ENCODE measurements at places on chromosomes 12 and 14.

DNA sequence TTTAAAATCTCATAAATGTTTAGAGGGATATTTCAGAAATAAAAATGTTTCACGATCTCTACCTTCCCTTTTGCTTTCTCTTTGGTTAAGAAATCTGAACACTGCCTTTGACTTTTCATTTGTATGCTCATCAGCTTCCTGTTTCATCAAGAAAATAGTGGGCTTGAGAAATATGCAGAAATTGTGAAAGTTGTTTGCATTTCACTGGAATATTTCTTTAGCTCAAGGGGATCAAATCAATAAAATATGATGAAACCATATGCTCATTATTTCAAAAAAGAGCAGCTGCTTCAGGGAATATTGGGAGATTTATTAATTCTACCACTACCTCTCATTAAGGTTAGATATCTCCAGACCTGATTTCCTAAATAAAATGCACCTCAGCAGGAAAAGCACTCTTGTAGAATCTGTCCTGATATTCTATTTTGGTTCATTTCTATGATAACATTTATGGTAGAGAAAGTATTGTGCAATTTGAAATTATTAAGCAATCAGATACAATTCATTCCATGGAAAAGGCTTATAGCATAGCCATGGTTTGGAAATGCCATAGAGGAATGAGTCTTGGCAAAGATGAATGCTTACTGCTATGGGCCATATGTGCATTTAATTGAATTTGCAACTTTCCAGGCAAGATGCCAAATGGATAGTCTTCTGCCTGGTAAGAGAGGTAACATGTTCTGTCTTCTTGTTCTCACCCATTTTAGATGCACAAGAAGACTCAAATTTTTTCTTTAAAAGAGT is 212.6 kb upstream of the SLC16A7 start:
- DNase-seq, result no peak

GRCh38 chr12:106926657-106927056 is 29.1 kb upstream of the TMEM263 start:
- DNase-seq, result no peak

DNA sequence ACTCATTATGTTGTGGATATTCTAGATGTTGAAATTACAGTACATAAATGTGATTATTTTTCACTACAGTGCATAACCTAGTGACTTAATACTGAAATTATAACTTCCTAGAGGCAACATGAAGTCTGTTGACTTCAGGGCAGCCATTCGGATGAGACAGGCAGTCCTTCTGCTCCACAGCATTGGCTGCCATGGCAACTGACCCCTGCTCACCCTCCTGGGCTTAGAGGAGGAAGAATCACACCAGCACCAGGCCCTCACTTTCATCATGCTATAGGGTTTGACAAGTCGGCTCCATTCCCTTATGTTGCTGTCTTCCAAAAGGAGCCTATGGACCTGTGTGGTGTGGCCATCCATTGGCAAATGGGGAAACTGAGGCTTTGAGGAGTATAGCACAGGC is 233.5 kb upstream of the TMEM132C start:
- no peak for DNase-seq

DNA sequence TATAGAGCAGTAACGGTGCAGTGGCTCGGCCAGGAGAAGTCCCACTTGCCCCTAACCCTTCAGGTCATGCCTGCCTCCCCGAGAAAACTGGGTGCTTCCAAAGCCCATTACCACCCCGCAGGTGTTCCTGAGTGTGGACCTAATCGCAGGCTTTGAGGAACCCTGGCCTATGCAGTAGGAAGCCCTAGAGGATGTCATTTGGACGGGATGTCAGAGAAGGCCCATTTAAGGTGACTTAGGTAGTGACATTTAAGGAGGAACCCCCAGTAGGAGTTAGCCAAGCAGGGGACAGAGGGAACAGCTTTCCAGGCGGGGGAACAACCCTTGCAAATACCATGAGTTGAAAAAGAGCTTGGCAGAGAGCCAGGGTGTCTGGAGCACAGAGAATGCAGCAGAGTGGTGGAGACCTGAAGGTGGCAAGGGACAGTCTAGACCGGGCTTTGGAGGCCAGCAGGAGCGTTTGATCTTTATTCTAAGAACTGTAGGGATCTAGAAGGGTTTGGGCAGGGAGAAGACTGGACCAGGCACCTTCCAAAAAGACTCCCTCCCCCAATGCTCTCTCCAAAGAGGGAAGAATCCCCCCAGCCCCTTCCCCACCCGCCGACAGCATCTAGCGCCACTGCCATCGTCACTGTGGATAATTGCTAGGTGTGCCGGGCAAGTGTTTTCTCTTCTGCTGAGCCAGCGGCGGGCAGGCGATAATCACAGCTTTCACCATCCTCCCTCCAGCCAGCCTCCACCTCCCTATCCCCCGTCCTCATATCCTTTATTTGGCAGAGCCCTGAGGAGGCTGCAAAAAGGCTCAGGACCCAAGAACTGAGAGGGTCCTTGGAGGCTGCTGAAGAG is 33.3 kb upstream of the BEGAIN start:
- no peak for DNase-seq

DNA sequence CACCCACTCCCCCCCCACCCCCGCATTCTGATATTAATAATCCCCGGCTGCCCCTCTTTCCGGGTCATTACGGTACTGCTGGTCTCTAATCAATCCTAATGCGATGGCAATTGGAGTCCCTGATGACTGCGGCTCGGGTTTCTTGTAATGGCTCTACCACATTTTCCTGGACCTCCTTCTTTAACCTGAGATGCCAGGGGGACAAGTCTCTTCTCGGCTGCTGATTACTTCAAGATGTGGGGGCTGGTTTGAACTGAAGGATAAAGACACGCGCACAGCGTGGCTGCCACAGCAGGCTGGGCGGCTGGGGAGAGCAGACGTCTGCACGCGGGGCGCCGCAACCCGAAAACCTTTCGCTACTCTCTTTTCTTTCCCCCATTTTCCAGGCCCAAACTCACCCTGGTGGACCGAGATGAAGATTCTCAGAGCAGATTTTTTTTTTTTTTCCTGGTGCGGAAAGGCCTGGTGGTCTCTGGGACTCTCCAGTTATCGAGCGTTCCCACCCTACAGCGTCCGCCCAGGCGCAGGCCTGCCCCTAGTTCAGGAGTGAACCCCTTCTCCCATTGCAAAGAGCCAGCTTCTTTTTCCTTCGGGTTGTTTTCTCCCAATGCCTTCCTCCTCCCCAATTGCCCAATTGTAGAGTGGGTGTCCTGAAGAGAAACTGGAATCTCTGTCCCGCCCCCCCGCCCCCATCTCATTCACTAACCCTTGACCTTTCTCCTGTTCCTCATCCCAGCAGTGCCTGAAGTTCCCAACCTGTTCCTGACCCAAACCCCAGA is 6.0 kb upstream of the SIX1 start:
- DNase-seq, result no peak

GRCh38 chr12:45244561-45245343 is 28.9 kb downstream of the ANO6 start:
- DNase-seq, result no peak

- DNase-seq, result no peak
These were observed 276.0 kb downstream of the FOXG1 start for GRCh38 chr14:29042551-29042950.

DNA sequence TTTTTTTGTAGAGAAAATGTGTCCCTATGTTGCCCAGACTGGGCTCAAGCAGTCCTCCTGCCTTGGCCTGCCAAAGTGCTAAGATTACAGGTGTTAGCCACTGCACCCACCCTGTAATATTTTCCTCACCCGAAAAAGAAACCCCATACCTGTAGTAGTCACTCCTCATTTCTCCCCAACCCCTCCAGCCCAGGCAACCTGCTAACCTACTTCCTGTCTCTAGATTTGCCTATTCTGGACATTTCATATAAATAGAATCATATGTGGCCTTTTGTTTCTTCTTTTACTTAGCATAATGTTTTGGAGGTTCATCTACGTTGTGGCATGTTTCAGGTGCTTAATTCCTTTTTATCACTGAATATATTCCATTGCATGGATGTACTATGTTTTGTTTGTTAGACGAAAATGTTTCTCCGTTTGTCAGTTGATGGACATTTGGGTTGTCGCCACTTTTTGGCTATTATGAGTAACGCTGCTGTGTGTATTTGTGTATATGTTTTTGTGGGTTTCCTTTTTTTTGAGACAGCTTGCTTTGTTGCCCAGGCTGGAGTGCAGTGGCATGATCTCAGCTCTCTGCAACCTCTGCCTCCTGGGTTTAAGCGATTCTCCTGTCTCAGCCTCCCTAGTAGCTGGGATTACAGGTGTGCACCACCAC is 6.2 kb downstream of the ANKRD13A start:
- no peak for DNase-seq

GRCh38 chr12:91565246-91565645 is 382.6 kb upstream of the DCN start:
- no peak for DNase-seq

DNA sequence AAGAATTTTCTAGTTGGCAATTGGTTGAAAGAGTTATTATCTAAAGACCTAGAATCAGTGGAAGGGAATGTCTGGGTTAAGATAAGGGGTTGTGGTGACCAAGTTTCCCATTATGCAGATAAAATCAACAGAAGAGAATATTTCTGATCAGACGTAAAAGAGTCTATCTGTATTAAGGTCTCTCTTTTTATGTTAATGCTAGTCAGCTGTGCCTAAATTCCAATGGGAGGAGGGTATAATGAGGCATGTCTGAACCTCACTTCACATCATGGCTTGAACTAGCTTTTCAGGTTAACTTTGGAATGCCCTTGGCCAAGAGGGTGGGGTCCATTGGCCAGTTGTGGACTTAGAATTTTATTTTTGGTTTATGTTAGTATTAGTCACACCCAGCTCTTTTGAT is 34.3 kb upstream of the CHST11 start:
- no peak for DNase-seq

DNA sequence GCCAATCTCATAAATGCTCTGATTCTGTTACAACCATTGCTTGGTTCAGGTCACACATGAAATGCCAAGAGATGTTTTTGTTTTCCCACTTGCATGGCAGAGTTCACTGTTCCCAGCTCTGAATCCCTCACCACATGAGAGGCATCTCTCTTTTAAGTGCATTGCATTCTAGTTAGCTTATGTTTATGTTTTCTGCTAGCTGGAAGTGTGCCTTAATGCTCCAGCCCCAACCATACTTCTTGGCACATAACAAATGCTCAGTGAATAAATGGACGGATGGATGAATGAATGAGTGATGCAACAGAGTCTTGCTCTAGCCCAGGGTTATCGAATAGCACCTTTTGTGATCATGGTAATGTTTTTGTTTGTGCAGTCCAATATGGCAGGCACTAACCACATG is 197.3 kb downstream of the PPM1H start:
- no peak for DNase-seq

- DNase-seq, result no peak
These were observed 8.8 kb downstream of the ALKBH2 start for GRCh38 chr12:109084425-109084824.

DNA sequence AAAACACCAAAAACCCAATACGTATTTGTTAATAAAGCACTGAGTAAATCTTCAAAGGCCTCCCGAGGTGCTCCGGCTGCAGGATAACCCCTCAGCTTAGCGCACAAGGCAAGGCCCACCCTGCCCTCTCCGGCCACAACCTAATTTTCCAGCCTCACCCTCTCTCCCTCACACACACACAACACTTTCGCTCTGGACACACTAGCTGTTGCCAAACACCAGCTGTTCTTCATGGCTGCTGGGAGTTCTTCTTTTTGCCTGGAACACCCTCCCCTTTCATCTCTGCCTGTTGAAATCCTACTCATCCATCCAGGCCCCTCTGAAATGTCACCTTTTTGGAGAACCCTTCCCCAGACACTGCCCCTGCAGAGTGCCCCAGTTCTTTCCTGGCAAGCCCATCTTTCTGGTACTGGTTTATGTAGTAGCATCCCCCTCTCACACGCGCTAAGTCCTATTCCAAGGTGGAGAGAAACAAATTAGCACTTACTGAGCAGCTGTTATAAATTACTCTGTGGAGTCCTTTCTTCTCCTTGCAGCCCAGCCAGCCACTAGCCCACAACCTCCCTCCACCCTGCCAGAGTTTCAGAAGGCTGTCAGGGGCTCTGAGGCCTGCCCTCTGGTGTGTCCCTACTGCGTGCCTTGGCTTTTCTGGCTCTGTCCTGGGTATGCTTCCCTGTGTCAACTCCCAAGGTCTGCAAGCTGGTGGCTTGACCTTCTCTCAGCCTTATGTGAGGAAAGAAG is 805 bp upstream of the CRACR2A start:
- DNase-seq, result peak; percentile 21

DNA sequence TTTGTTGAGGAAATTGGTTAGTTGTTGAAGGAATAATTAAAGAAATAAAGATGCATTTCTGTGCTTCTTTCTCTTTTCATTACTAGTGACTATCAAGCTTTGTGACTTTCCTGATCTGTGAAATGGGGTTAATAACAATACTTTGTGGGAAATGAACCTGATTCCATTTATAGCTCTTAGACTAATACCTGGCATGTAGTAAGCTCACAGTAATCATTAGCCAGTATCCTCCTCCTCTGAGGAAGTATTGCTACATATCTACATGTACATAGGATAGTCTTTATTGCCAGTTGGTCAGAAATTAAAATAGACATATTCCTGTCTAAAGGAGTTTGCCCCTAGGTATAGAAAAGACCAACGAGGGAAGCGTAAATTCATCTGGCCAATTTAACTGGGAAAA is 1.8 kb upstream of the CCDC198 start:
- no peak for DNase-seq

DNA sequence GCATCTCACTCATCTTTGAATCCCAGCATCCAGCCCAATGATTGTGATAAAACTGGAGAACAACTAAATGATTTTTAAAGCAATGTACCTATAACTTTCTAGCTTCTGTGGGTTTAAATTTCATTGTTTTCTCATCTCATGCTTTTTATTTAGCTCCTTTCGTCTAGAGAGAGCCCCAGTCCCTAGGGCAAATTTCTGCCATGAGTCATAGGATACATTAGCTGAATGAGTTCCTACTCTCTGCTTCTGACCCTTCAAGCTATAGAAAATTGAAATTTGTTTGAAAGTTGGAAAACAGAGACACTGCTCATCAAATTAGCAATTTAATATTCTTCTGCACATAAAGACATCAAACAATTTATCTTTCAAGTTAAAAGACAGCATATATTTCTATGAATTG is 113.9 kb downstream of the KIF21A start:
- no peak for DNase-seq

GRCh38 chr12:1763153-1763552 is 57.2 kb upstream of the LRTM2 start:
- no peak for DNase-seq

DNA sequence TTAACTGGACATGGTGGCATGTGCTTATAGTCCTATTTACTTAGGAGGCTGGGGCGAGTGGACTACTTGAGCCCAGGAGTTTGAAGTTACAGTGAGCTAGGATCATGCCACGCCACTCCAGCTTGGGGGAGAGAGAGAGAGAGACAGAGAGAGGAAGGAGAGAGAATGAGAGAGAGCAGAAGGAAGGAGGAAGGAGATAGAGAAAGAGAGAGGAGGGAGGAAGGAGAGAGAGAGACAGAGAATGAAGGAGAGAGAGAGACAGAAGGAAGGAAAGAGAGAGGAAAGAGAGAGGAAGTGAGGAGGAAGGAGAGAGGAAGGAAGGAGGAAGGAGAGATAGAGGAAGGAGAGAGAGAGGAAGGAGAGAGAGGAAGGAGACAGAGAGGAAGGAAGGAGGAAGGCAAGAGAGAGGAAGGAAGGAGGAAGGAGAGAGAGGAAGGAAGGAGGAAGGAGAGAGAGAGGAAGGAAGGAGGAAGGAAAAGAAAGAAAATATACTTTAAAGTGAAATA is 93.5 kb upstream of the PTPRB start:
- DNase-seq, result no peak

All from NCI-H526 (cell line).